Keratinocyte (primary cell): ENCODE measurements at places on chromosomes 3 and 15. TPM values are rescaled to one million over a fixed set of nuclear protein-coding genes. Genes with fewer than 3 reads are reported as not detected.

Gene CSPG5
- polyA plus RNA-seq, result 0.03 to 0.23 TPM (median 0.14 TPM) in 3 replicates

Gene SLC28A2
- polyA plus RNA-seq, result not detected in 3 replicates

Gene ADAMTS7
- polyA plus RNA-seq, result 0.13 to 0.68 TPM (median 0.24 TPM) in 3 replicates

Gene PLAAT1
- 0.48 to 0.57 TPM (median 0.55 TPM) in 3 replicates for polyA plus RNA-seq

Gene RETNLB
- not detected in 3 replicates for polyA plus RNA-seq

Gene FANCI
- 6.7 to 21.8 TPM (median 19.4 TPM) in 3 replicates for polyA plus RNA-seq

Gene DLL4
- not detected in 3 replicates for polyA plus RNA-seq

Gene LARP6
- 36.5 to 72.9 TPM (median 66.1 TPM) in 3 replicates for polyA plus RNA-seq

Gene CD276
- polyA plus RNA-seq, result 48.9 to 135 TPM (median 62.9 TPM) in 3 replicates

Gene BSN
- under 0.01 to 0.01 TPM (median under 0.01 TPM) in 3 replicates for polyA plus RNA-seq

Gene SRGAP3
- polyA plus RNA-seq, result 4.3 to 7.2 TPM (median 6.2 TPM) in 3 replicates

Gene SERPINI2
- polyA plus RNA-seq, result not detected in 3 replicates

Gene GABRR3
- polyA plus RNA-seq, result not detected in 3 replicates

Gene CDHR4
- polyA plus RNA-seq, result 0.19 TPM in 1 of 3 replicates, not detected in the others

Gene PFN2
- polyA plus RNA-seq, result 253 to 334 TPM (median 304 TPM) in 3 replicates

Gene PLA2G4D
- polyA plus RNA-seq, result 0.45 to 1.5 TPM (median 0.69 TPM) in 3 replicates

Gene DUOXA2
- not detected in 3 replicates for polyA plus RNA-seq

Gene COL6A5
- polyA plus RNA-seq, result not detected in 3 replicates

Gene SPINK8
- polyA plus RNA-seq, result not detected in 3 replicates

Gene ZNF609
- 11.8 to 16.9 TPM (median 12.8 TPM) in 3 replicates for polyA plus RNA-seq

Gene ZBTB47
- polyA plus RNA-seq, result 5.1 to 10.6 TPM (median 8.0 TPM) in 3 replicates

Gene LMCD1
- polyA plus RNA-seq, result 3.7 to 7.1 TPM (median 4.4 TPM) in 3 replicates

Gene WNT5A
- polyA plus RNA-seq, result 7.1 to 18.7 TPM (median 9.4 TPM) in 3 replicates

Gene SENP7
- polyA plus RNA-seq, result 2.7 to 7.4 TPM (median 5.2 TPM) in 3 replicates

Gene SAMMSON
- not detected in 3 replicates for polyA plus RNA-seq

Gene AADACL2
- polyA plus RNA-seq, result 0.30 to 0.38 TPM in 2 of 3 replicates, not detected in the other

Gene CYP1A1
- 3.1 to 23.4 TPM (median 4.8 TPM) in 3 replicates for polyA plus RNA-seq

Gene PRICKLE2
- polyA plus RNA-seq, result 7.0 to 8.6 TPM (median 7.8 TPM) in 3 replicates

Gene APOD
- polyA plus RNA-seq, result not detected in 3 replicates

Gene P2RY14
- not detected in 3 replicates for polyA plus RNA-seq

Gene ST8SIA2
- polyA plus RNA-seq, result 0.22 to 0.63 TPM (median 0.27 TPM) in 3 replicates

Gene CMSS1
- 13.4 to 37.2 TPM (median 27.9 TPM) in 3 replicates for polyA plus RNA-seq

Gene ZNF620
- polyA plus RNA-seq, result 0.33 to 0.35 TPM (median 0.35 TPM) in 3 replicates

Gene GRAMD2A
- 2.5 to 7.8 TPM (median 5.7 TPM) in 3 replicates for polyA plus RNA-seq

Gene NOX5
- polyA plus RNA-seq, result 0.09 to 0.18 TPM (median 0.16 TPM) in 3 replicates

Gene CNTN4
- polyA plus RNA-seq, result 0.03 TPM in 1 of 3 replicates, not detected in the others

Gene GATA2
- polyA plus RNA-seq, result not detected in 3 replicates

Gene C3orf70
- polyA plus RNA-seq, result 0.01 TPM in 1 of 3 replicates, not detected in the others

Gene NPAP1
- not detected in 3 replicates for polyA plus RNA-seq

Gene UBAP1L
- 0.27 to 0.85 TPM (median 0.55 TPM) in 3 replicates for polyA plus RNA-seq

Gene NR1D2
- polyA plus RNA-seq, result 3.8 to 10.3 TPM (median 8.7 TPM) in 3 replicates

Gene SH2D7
- not detected in 3 replicates for polyA plus RNA-seq

Gene GPR15
- 0.05 TPM in 1 of 3 replicates, not detected in the others for polyA plus RNA-seq

Gene CAMP
- polyA plus RNA-seq, result 0.37 to 0.95 TPM (median 0.66 TPM) in 3 replicates

Gene RASL12
- polyA plus RNA-seq, result not detected in 3 replicates

Gene EFHB
- polyA plus RNA-seq, result 0.08 to 0.58 TPM (median 0.26 TPM) in 3 replicates

Gene TRIM59
- 4.2 to 8.0 TPM (median 6.3 TPM) in 3 replicates for polyA plus RNA-seq

Gene STAB1
- polyA plus RNA-seq, result 0.02 TPM in 1 of 3 replicates, not detected in the others

Gene CHRM5
- 0.01 to 0.02 TPM in 2 of 3 replicates, not detected in the other for polyA plus RNA-seq

Gene IL16
- 0.01 to 0.10 TPM in 2 of 3 replicates, not detected in the other for polyA plus RNA-seq

Gene P3H2
- polyA plus RNA-seq, result 80.7 to 115 TPM (median 91.4 TPM) in 3 replicates

Gene CFAP91
- not detected in 3 replicates for polyA plus RNA-seq

Gene FOXL2
- 0.25 to 0.57 TPM (median 0.26 TPM) in 3 replicates for polyA plus RNA-seq

Gene CYP8B1
- not detected in 3 replicates for polyA plus RNA-seq

Gene OR5K2
- polyA plus RNA-seq, result not detected in 3 replicates

Gene CYP11A1
- 0.27 TPM in 1 of 3 replicates, not detected in the others for polyA plus RNA-seq

Gene C3orf85
- not detected in 3 replicates for polyA plus RNA-seq
